Naive thymus-derived CD8-positive, alpha-beta T cell (primary cell): ENCODE measurements at places on chromosomes 16 and 17. TPM values are rescaled to one million over a fixed set of nuclear protein-coding genes. Genes with fewer than 3 reads are reported as not detected.

- no peak for DNase-seq
Measured at GRCh38 chr16:78697426-78697825, 598.0 kb downstream of the WWOX start.

DNA sequence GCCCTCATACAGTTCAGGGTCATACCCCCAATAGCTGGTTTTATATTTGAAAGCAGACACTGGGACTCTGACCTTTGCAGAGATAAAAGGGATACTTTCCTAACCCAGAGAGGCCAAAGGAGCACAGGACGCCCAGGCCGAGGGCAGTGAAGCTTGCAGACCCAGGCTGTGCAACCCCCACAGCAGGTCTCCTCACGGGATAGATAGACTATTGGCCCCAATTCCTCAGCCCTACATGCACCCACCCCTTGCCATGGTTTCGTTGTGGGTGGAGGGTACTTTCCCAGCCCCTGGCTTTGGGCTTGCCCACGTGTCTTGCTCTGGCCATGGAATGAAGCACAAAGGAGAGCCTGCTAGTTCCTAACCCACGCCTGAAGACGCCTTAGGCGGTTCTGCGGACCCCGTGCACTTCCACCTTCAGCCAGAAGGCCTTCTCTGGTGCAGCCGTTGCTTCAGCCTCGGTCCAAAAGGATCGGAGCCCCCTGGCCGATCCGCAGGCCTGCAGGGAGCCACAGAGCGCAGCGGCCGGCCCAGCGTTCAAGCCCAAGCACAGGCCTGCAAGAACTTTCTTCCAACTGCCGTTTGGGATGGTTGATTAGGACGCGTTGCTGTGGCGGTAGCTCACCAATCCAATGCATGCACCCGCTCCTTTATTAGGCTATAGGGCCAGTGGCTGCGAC lies 9.8 kb upstream of the BRCA1 start:
- DNase-seq: no peak

The TCAP gene
- total RNA-seq: 10.3 TPM

The ZG16B gene
- not detected for total RNA-seq

GRCh38 chr16:11589198-11589550 lies 2.5 kb upstream of the LITAF start:
- no peak for DNase-seq
